ENCODE measurements at places on chromosomes 1 and 21.

DNA sequence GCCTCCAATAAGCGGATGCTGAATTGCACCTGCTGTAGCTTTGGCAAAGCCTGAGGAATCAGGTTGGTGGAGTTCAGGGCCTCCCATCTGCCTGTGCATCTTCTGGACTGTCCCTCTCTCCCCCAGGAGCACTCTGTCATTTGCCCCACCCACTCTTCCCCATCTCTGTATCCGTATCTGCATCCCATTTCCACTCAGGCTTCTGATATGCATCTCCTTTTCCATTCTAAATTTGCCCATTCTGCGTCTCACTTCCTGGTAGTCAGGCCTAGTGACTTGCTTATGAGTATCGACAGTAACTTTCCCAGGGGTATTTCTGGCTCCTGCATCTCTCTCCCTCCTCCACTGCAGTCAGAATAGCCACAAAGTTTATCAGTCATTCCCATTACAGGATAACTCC lies 15.6 kb downstream of the MR1 start:
- DNase-seq, result no peak

GRCh38 chr1:28744184-28744583 lies 7.4 kb downstream of the YTHDF2 start:
- no peak for DNase-seq

DNA sequence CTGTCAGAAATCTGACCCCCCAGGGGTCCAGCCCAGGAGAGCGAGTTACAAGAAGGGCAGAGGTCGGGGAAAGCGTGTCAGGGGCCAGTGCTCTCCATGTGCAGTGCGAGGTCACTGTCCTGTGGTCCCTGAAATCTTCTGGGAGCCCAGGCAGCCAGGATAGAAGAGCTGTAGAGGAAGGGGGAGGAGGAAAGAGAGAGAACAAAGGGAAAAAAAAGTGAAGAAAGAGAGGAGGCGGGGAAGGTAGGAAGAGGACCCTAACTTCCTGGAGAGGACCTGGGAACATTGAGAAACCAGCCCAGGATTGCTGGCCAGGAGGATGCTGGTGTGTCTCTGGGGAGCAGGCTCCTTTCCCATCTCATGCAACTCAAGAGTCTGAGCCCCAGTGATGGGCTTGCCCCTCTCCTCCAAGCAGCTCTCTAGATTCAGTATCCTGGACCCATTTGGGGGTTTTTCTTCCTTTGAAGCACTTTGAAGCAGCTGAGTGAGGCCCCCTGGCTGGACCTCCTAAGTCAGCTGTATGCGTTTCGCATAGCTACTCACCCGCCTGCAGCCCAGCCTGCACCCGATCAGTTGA lies 6.8 kb upstream of the INAVA start:
- no peak for DNase-seq

- no peak for DNase-seq
Observed at GRCh38 chr1:184390889-184391288, 4.1 kb downstream of the C1orf21 start.

DNA sequence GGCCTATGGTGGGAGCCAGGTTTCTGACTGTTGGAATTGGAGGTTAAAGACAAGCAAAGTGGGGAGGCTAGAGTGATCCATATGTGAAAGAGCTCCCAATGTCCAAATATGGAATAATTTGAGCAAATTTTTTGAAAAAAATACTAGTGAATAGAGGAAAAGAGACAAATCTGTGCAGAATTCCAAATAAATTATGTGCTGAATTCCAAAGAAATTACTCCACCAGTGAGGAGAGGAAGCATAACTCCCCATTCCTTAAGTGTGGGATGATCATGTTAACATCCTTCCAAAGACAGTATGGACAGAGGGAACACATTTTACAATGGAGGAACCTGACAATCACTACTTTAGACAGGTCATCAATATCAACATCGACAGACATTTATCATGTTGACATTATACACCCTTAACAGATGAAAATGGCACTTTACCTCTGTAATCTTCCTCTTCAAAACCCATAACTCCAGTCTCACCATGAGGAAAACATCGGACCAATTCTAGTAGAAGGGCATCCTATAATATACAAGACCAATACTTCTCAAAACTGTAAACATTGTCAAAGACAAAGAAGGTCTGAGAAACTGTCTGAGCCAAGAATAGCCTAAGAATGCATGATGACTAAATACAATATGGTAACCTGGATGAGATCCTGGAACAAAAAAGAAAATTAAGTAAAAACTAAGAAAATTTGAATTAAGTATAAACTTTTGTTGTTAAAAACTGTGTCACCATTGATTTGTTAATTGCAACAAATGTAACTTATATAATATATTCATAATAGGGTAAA lies 71.5 kb upstream of the RGS4 start:
- no peak for DNase-seq

DNA sequence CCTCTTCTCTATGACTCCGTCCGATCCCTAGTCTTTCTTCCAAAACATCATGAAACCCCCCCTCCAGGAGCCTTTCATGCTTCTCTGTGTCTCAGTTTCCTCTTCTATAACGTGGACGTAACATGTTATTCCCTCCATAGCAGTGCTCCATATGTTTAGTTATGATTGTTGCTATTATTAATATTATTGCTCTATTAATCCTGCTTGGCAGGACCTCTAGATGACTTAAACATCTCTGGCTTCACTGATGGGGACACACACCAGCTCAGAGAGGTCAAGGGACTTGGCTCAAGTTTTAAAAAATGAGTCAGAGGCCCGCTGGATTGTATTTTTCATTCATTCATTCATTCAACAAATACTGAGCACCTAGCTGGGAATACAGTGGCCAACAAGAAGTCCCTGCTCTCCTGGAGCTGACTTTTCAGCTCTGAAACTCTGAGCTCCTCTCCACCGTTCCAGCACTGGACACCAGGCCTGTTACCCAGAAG lies 404 bp upstream of the CPLANE2 start:
- DNase-seq, result no peak

Data from left hindlimb (tissue), 1 donor.